NCI-H82 (cell line): ENCODE measurements at places on chromosomes 2 and 18.

GRCh38 chr2:37349231-37349860 lies 4.9 kb downstream of the QPCT start:
- peak; percentile 64 for DNase-seq

DNA sequence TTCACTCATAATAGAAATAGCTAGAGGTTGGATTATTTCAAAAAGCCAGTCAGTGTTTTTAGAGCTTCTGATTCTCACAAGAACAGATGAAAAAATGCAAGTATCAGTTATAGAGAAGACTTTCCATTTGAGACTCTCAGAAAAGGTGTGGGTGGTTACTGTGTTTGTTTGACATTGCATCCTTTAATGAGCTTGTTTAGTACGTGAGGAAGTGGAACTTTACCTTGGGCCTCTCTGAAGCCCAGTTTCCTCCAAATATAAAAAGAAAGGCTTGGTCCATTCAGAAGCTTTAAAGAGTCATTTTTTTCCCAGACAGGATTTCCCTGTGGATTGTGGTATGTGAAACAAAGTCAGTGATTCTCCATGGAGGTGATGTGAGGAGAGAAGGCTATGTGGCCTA lies 89.9 kb upstream of the RANBP2 start:
- no peak for DNase-seq

DNA sequence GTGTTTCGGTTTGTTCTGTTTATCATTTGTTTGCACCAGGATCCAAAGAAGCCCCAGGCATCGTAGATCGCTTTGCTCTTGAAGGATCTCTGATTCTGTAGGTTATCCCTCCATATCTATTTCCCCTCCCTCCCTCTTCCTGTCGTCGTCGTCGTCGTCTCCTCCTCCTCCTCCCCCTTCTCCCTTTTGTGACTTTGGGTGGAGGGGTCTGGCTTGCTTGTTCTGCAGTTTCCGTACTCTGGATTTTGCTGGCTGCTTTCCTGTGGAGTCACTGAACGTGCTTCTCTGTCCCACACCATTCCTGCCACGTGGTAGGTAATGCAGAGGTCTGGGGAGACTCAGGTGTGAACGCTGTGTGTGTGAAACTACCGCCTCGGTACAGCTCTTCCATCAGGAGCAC lies 225.0 kb downstream of the LDLRAD4 start:
- DNase-seq = no peak

GRCh38 chr2:206423147-206423546 lies 20.2 kb upstream of the ADAM23 start:
- peak; percentile 73 for DNase-seq

GRCh38 chr18:64090876-64091275 lies 58.0 kb downstream of the LINC00305 start:
- no peak for DNase-seq

- no peak for DNase-seq
These were observed 57.3 kb upstream of the ALPP start for GRCh38 chr2:232321156-232321816.

GRCh38 chr2:207284556-207285472 lies 119.1 kb upstream of the KLF7 start:
- DNase-seq = peak; percentile 56

DNA sequence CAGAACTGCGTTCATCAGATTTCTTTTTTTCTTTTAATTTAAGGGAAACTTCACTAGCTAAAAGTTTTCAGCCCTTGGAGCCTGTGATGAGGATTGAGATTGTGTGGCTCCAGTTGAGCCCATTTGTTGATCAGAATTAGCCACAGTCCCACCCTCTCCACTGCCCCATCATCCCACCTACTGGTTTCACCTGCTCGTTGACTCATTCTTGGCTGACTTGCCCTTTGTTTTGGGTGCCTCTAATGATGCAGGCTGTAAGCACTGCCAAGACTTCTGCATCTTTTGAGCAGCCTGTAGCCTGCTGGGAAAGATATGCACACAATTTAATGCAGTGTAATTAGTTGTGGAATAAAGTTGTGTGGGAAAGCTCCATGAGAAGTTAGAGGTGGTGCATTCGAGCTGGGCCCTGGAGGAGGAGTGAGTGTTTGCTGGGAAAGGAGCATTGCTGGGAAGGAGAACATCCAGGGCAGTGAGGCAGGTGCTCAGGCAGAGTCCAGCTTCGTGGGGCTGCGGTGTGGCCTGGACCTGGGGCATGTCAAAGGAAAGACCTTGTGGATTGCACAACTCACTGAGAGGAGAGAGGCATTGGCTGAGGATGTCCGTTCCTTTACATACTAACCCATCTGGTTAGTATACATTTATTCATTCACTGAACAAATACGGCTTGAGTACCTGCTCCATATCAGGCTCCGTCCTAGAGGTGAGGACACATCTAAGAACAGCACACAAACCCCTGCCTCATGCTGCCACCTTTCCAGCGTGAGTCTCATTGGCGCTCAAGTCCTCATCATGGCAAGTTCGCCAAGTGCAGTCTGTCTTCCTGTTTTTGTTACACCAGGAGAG lies 18.2 kb downstream of the ASPRV1 start:
- DNase-seq = no peak

GRCh38 chr2:240453461-240454105 lies 18.1 kb downstream of the GPC1 start:
- DNase-seq = no peak

DNA sequence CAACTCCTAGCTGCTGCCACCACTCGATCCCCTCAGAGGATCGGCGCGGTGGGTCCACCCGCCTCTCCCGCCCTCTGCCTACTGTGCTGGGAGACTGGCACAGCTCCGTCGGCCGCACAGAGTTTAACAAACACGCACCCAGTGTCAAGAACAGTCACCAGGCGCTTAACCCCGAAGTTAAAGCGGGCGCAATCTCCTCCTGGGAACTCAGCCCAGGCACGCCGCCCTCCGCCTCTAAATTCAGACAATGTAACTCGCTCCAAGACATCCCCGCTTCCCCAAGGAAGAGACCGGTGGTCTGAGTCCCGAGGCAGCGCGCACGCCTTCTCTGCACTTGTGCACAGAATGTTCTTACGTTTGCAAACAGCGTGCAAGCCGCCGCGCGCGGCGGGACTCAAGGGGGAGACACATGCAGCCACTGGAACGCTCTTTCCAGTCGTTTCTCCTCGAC lies 533 bp downstream of the CXCR4 start:
- DNase-seq = peak; percentile 73

DNA sequence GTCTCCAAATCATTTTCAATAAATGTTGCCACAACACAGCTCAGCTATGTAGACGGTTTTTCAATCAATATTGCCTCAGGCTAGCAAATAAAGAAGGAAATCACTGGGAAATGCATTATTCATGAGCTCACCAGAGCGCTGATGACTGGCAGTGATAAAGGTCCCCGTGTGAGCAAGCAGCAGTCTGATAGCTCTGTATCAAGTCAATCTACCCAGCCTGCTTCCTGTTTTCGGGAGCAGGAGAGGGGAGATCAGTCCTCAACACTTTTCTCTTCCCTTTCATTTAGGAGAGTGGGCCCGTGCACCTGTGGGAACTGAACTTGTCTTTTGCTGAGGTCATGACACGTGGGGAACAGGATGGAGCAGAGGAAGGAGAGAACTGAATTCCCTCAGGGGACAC lies 253.9 kb upstream of the SIX2 start:
- DNase-seq = no peak
